ENCODE measurements at places on chromosomes 4 and X.
A peak's percentile ranks its signal among the peaks of the same experiment; 100 is the strongest.

GRCh38 chr4:185752872-185753271 is 59.1 kb downstream of the SORBS2 start:
- no peak for DNase-seq

GRCh38 chr4:137934911-137935310 is 307.2 kb downstream of the SLC7A11 start:
- no peak for DNase-seq

- DNase-seq: no peak
These were observed 100.6 kb downstream of the MID1 start for GRCh38 chrX:10519761-10520160.

GRCh38 chr4:169179609-169180521 is 90.9 kb downstream of the SH3RF1 start:
- no peak for DNase-seq

DNA sequence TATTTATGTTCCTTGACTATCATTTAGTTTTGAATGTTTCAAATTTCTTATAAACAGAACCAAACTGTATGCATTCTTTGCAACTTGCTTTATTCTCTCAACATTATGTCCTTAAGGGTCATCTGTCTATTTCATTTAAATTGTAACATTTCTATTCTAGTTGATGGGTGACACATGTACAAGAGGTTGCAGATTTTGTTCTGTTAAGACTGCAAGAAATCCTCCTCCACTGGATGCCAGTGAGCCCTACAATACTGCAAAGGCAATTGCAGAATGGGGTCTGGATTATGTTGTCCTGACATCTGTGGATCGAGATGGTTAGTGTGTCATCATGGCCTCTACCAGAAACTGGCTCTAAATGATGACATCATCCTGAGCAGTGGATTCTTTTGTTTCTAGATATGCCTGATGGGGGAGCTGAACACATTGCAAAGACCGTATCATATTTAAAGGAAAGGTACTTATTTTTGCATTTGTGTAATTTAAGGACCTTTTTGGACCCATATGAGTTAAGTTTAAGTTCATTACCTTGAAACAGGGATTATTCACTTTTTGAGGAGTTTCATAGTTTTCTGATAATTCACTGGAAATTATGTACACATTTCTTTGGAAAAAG is 6.1 kb downstream of the LIAS start:
- peak; percentile 6 for DNase-seq

DNA sequence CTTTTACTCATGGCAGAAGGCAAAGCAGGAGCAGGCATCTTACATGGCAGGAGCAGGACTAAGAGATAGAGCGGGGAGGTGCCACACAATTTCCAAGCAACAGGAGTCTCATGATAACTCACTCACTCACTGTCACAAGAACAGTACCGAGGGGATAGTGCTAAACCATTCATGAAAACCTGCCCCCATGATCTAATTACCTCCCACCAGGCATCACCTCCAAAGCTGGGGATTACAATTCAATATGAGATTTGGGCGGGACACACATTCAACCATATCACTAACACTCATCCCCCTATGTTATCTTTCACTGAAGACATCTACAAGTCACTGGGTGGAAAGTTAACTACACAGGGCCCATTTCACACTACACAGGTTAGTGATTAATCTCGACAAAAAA is 25.4 kb upstream of the GLRB start:
- no peak for DNase-seq

DNA sequence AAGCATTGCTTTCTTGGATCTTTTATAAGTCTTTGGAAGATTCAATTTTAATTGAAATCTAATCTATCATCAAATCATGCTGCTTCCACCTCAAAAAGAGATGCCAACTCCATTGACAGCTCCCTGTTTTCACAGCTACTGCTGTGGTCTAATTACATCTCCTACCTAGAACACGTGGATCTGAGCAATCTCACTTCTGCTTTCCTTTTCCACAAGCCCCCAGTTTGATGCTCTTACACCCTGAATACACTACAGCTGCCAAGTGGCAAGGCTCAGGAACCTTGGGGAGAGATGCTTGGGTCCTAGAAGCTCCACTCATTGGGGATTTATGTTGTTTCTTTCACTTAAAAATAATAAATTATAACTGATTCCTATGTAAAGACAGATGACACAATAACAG is 172.0 kb downstream of the CFAP299 start:
- DNase-seq: no peak

- no peak for DNase-seq
These were observed 35.6 kb upstream of the KCNE5 start for GRCh38 chrX:109660435-109661143.

DNA sequence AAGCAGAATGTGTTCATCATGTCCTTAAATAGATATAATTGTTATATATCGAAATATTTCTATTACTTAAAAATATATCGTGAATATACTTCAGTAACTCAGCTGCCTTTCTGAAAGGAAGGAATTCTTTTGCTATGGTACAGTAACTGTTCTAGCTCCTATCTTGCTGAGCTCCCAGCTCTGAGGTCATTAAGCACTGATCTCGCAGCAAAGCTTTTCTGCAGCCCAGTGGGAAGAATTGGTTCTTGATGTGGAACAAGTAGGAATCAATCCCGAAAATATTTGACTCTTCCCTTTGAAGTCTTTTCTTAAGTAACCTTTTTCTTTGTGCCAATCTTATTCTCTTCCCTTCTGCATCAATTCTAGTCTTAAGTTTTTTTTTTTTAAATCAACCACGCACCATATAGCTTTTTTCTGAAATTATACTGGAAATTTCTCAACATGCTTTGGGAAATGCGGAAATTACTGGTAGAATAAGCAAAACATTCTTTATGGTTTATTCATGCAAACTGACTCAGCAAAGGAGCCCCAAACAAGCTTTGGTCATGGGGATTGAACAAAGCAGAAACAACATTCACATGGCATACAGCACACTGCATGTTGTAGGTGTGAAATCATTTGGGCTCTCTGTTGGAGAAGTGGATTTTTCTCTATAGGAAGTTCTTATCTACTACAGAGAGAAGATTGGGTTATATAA is 428.9 kb upstream of the GNPDA2 start:
- DNase-seq: no peak

GRCh38 chr4:40205259-40206198 is 8.7 kb downstream of the RHOH start:
- no peak for DNase-seq

DNA sequence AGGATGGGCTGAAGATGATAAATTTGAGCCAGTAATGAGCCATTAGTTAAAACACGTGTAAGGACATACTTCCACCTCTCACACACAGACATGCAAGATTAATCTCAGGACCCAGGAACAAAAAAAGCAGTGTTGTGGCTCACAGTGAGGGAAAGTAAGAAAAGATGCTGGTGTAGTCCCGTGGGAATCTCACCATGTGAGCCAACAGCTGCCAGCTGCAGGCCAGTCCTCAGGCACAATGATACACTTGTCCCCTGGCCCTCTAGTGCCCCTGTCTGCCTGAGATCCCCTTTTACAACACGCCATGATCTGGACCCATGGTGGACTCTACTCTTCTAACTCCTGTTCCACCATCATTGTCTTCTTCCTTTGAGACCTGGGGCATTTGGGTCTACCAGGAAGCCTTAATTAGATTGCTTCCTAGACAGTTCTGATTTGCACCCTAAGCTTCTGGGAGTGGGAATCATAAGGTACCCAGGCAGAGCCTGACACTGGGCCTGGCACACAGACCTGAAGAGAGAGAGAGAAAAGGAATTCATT is 194.7 kb downstream of the STIM2 start:
- DNase-seq: no peak

- no peak for DNase-seq
These were observed 4.7 kb downstream of the KCND1 start for GRCh38 chrX:48966796-48967579.

DNA sequence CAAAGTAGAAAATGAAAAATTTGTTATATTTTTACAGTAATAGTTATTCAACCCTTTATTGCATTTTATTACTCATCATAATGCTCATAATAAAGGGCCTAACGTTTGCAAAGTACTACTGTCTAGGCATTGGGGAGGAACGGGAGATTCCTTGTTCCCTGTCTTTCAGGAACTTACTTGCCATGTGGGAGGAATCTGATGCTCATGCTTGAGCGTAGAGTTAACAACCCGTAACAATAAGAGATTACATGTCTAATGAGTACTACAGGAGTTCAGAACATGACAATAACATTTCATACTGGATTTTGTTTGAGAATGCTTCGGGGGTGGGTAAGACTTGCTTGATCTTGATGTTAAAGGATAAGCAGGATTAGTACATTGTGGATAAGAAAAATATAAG is 2.9 kb downstream of the CCSER1 start:
- DNase-seq: no peak

- DNase-seq: no peak
These were observed 1.3 kb downstream of the TCEAL8 start for GRCh38 chrX:103253608-103254007.

DNA sequence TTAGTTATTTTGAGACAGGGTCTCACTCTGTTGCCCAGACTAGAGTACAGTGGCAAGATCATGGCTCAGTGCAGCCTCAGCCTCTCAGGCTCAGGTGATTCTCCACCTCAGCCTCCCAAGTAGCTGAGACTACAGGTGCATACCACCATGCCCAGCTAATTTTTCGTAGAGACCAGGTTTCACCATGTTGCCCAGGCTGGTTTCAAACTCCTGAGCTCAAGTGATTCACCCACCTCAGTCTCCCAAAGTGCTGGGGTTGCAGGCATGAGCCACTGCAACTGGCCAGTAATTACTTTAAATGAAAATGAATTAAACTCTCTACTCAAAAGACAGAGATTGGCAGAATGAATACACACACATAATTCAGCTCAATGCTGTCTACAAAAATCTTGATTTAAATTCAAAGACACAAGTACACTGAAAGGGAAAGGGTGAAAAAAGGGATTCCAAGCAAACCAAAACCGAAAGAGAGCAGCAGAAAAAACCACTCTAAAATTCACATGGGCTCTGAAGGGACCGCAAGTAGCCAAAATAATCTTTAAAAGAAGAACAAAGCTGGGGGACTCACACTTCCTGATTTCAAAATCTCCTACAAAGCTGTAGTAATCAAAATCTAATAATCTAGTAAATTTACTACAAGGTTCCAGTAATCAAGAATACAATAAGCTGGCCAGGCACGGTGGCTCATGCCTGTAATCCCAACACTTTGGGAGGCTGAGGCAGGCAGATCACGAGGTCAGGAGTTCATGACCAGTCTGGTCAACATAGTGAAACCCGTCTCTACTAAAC is 11.8 kb upstream of the SPON2 start:
- DNase-seq: no peak

DNA sequence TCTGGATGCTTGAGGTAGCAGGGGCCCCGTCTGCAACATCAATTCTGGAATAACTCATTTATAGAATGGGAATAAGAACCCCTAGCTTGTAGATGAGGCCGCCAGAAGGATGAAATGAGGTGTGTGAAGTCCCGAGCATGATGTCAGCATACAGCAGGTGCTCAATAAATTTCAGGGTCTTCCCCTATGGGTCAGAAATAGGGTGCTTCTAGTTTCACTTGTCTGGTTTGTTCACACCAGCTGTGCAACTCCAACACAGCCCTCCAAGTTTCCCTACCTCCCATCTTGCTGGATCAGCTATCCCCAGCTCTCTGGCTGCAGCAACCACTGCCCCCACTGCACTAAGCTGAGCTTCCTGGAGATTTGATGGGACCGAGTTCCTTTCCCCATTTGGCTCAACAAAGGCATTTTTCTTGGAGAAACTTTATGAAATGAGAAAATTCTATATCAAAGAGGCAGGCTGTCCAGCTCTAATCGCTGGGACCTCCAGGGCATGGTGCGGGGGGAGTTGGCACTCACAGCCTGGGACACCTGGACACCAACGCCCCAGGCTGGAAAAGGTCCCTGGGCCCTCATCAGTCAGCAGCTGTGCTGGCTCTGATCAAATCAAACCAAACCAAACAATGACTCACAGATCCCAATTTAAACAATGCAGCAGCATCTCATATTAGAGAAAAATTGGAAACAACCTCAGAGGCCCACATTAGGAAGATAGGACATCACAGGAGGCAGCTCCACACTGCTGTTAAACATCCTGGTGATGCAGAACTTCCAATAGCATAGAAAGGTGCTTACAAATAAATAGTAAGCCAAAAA is 13.3 kb downstream of the SLC2A9 start:
- no peak for DNase-seq

- no peak for DNase-seq
These were observed 89.8 kb upstream of the ACSL4 start for GRCh38 chrX:109822861-109823260.

DNA sequence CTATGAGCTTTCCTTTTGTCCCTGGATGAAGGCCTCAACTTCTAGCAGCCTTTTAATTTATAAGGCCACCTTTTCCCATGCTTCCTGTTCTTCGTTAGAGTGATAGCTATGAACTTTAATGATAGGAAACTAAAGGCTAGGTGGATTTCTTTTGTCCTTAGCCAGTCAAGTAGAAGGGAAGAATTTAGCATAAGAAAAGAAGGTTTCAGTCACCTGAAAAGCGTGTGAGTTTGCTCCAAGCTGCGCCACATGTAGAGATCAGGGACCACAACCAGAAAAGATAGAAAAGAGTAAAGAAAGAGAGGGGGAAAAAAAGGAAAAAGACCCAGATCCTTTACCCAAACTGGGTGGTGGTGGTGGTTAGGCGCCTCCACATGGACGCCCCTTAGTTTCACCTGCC is 28.6 kb downstream of the LUZP4 start:
- DNase-seq: no peak

GRCh38 chr4:87758270-87758669 is 41.1 kb upstream of the IBSP start:
- DNase-seq: no peak

- DNase-seq: no peak
These were observed 46.6 kb downstream of the CD40LG start for GRCh38 chrX:136694431-136695087.

- DNase-seq: peak; percentile 16
These were observed 128.5 kb downstream of the BCOR start for GRCh38 chrX:39969099-39969818.

GRCh38 chr4:52296341-52296740 is 245.2 kb downstream of the SPATA18 start:
- no peak for DNase-seq

DNA sequence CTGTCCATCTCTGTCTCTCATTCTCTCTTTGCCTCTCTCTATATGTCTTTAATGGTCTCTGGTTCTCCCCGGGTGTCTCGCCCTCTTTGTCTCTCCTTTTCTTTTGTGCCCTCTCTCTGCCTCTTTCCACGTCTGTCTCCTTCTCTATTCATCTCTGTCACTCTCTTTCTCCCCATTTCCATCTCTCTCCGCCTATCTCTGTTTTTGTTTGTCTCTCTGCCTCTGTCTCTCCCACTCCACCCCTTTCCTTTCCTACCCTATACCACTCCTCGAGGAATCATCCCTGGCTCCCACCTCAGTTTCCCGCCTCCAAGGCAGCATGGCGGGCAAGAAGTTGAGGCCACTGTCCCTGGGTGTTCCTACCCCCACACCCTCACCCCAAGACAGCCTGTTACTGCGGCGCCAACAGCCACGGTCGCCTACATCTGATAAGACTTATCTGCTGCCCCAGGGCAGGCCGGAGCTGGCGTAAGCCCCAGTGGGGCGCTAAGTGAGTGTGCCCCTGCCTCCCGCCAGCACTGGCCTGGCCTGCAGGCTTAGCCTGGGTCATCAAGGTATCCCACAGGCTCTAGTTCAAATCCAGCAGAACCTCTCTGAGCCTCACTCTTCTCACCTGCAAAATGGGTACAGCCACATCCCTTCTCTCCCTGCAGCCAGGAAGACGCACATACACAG is 713 bp upstream of the GATA1 start:
- DNase-seq: no peak

GRCh38 chr4:37452952-37453280 is 208.4 kb downstream of the NWD2 start:
- peak; percentile 58 for DNase-seq
